ENCODE measurements at places on chromosomes 6 and 20.

DNA sequence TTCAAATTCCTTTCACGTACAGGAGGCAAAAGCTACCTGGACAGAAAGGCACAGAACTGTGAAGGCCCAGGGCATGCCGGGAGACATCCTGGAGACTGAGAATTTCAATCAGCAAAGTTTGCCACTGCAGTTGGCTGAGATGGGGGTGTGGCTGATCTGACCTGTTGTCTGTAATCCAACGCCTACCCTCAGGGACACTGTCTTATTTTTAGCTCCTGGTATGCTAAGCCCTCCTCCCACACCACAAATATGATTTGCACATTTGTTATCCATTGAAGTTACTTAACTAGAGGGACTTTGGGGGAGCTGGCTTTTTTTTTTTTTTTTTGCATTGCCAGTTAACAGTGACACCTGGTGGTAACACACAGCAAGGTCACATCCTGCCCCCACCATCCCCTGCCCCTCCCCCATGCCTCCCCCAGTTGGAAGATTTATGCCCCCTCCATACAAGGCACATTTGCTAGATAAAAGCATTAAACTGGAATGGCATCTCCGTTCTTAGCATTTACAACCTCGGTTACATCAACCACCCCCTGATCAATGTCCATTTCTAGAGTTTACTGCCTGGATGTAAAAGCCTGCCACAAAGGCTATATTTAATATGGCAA is 40.4 kb downstream of the TTI1 start:
- no peak for DNase-seq

GRCh38 chr6:90701146-90701781 is 114.4 kb upstream of the MAP3K7 start:
- DNase-seq: peak; percentile 74

- no peak for DNase-seq
Measured at GRCh38 chr20:32024683-32025295, 14.6 kb downstream of the CCM2L start.

- peak; percentile 6 for DNase-seq
Measured at GRCh38 chr20:58569241-58570125, 54.3 kb upstream of the APCDD1L start.

DNA sequence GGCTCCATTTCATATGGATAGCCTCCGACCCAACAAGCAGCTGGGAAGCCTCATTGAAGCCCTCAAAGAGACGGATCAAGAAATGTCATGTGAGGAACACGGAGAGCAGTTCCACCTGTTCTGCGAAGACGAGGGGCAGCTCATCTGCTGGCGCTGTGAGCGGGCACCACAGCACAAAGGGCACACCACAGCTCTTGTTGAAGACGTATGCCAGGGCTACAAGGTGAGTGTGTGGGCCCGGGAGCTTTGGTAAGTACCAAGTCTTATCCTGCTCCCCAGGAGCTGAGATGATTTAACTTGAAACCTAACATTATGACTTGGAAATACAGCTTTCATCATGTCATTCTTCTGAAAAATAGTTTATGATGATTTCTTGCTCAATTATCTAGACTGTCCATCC is 4.1 kb downstream of the TRIM38 start:
- DNase-seq: no peak

DNA sequence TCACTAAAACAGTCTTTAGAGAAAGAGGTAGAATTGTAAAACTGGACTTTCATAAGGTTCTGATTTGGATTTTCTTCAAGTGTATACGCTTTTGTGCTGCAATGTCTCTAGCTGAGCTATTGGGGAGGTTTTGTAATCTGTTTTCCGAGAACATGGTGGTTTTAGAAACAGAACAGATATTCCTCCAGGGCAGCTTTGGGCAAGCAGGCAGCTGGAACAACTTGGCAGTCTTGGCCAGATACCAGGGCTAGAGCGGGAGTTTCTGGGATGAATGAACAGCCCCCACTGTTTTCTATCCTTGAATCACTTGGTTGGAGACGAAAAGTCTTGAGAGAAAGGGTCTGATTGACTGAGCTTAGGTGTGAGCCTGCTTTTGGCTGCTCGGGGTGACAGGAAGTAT is 17.1 kb upstream of the ARMC2 start:
- no peak for DNase-seq

GRCh38 chr20:878511-879307 is 37.4 kb downstream of the ANGPT4 start:
- DNase-seq: peak; percentile 74

GRCh38 chr6:170221753-170222400 is 69.0 kb downstream of the DLL1 start:
- DNase-seq: no peak

Data from WTC11 (cell line).